ENCODE measurements at places on chromosomes 1 and 21.
A peak's percentile ranks its signal among the peaks of the same experiment; 100 is the strongest.

DNA sequence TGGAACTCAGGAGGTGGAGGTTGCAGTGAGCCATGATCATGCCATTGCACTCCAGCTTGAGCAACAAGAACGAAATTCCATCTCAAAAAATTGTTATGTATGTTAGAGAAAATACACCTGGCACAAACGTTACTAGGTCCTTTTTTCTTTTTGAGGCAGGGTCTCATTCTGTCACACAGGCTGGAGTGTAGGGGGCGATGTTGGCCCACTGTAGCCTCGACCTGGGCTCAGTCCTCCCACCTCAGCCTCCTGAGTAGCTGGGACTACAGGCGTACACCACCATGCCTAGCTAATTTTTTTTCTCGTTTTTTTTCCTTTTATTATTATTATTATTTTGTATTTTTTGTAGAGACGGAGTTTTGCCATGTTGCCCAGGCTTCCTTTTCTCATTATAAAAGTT, 4.4 kb downstream of the HAX1 start:
- no peak for DNase-seq

DNA sequence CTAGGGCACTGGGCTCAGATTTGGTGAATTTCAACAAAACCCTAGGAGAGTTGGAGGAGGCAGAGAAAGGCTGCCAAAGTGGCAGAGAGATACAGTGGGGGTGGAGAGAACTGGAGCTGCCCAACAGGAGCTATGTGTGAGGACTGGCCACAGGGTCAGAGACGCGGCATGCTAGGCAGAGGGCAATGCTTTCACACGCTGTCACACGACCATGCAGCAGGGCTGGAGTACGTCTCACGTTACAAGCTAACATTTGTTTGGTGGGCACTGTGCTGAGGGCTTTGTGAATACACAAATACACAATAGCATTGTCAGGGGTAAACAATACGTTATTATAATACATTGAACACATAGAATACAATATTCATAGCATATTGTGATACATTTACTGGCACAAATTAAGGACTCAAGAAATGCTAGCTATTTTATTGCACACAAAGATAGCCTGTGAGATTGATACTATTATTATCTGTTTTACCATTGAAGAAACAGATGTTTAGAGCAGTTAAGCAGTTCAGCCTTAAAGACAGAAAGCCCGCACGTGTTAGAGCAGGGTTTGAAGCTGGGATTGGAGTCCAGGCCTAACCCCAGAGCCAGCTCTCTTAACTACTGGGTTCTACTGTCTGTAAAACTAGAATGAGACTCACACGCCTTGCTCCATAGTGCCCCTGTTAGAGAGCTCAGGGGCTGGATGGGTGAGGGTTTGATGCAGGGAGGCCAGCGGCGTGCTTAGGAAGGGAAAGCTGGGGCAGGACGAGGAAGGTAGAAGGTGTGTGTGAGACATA, 4.5 kb downstream of the RAB7B start:
- DNase-seq: no peak

- peak; percentile 32 for DNase-seq
Observed at GRCh38 chr1:8889925-8890785, 11.7 kb upstream of the ENO1 start.

- no peak for DNase-seq
Observed at GRCh38 chr1:108889706-108890384, 13.1 kb downstream of the GPSM2 start.

DNA sequence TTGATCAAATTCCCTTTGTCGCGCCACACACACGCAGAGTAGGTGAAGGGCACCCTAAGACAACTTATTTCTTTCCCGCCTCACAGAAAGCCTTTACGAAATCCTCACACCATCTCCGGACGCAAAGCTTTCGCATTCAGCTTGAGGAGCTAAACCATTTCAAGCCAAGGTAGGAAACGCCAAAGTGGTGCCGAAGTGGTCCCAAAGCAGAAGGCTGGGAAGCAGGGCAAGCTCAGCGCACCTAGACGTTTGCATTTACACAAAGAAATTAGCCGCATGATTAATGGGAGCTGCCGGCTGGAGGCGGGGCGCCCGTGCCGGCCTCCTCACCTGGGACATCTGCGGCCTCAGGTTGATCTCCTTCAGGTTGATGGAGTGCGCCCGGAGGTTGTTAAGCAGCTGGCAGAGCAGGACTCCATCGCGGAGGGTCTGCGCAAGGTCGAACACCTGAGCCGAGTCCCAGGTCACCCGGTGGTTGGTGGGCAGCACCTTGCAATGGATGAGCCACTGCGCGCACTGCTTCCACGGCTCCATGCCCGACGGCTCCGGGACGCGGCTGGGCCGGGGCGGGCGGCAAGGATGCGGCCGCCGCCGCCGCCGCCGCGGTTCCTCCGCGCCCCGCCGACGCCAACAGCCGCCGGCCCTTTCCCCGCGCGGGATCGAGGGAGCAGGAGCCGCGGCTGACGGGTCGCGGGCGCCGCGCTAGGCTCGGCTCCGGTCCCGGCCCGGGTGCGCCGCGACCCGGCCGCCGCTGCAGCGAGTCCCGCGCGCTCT, 457 bp downstream of the VAV3 start:
- no peak for DNase-seq

GRCh38 chr1:192660613-192661012, 24.7 kb downstream of the RGS13 start:
- no peak for DNase-seq

DNA sequence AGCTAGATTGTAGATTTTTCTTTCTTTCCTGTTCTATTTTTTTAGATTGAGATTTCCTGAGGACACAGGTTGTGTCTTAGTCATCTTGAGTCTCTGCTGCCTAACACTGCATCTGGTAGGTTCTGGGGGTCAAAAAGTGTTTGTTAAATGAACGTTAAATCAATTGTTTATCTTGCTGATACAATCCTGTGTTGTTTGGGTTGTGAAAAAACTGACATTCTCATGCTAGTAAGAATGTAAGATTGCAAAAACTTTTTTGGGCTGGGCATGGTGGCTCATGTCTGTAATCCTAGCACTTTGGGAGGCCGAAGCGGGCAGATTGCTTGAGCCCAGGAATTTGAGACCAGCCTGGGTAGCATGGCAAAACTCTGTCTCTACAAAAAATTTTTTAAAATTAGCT, 3.4 kb downstream of the CTSK start:
- no peak for DNase-seq

DNA sequence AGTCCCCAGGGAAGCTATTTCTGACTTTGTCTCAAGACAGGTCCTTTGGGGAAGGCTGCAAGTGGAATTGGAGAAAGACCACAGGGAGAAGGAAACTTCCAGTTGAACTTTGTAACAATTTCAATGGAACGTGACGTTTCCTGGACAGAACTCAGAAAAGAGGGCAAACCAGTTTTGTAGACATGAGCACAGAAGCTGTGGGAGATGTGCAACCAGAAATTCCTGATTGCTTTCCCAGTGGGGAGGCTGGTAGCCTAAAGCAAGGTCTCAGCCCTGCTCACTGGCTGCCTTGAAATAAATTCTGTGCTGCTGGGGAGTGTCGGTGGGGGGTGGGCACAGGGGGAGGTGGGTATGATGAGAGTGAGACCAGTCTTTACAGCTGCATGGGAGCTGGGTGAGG, 1206.7 kb upstream of the ADGRL2 start:
- no peak for DNase-seq

DNA sequence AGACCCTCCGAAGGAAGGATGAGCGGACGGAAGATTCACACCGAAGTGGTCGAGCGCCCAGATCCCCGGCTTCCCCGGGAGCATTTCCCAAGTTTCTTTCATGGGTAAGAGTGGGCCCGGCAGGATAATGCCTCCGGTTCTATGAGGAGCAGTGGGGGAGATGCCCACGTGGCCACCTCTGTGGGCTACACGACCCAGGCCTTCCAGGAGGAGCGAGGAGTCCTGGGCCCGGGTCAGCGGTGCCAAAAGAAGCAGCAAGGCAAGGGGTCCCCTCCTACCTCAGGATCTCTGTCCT, 7.9 kb upstream of the NBPF11 start:
- DNase-seq: no peak

DNA sequence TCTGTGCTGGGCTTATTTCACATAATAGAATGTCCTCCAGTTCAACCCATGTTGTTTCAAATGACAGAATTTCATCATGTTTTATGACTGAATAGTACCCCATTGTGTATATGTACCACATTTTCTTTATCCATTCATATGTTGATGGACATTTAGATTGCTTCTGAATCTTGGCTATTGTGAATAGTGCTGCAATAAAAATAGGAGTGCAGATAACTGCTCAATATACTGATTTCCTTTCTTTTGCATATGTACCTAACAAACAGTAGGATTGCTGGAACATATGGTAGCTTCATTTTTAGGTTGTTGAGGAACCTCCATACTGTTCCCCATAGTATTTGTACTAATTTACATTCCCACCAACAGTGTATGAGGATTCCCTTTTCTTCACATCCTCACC, 491.1 kb downstream of the BRINP3 start:
- no peak for DNase-seq

DNA sequence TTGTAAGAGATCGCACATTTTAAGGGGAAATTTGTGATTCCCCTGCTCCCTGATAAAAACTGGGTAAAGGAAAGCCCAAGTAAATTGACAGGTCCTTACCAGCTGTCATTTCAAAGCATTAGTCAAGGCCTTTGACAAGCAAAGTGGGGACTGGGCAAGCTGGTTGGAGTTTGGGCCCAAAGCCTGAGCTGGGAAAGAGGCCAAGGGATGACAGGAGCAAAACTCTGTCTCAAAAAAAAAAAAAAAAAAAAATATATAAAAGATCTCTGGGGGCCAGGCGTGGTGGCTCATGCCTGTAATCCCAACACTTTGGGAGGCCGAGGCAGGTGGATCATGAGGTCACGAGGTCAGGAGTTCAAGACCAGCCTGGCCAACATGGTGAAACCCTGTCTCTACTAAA, 36.9 kb downstream of the SLC2A1 start:
- DNase-seq: no peak

- DNase-seq: no peak
Observed at GRCh38 chr1:202255343-202255742, 61.7 kb downstream of the LGR6 start.

DNA sequence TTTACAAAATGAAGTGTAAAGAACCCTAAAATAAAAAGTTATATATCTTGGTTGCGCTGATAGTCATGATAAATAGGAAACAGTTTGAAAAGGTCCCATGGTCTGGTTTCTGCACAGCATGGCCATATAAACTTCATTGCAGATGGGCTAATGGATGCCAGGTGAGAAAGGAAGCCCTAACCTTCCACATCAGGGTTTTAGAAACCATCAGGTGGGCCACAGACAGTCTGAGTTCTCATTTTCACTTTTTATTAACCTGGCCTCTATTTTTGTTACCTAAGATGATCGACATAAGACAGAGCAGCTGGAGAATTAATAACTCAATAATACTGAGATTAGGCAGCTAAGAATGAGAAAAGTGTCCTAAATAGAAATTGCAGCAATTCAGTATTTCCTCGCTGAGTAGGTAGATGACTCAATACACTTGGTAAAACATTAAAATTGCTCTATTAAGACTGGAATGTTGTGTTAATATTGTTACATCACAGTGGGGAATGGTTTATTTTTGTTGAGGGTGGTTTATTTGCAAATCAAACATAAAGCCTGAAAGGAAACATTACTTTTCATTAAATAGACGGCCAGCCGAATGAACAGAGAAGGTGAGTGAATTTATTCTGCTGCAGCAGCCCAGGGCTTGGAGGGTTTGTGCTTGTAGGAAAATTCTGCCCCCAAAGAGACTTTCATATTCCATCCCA, 21.1 kb downstream of the C1orf21 start:
- no peak for DNase-seq

DNA sequence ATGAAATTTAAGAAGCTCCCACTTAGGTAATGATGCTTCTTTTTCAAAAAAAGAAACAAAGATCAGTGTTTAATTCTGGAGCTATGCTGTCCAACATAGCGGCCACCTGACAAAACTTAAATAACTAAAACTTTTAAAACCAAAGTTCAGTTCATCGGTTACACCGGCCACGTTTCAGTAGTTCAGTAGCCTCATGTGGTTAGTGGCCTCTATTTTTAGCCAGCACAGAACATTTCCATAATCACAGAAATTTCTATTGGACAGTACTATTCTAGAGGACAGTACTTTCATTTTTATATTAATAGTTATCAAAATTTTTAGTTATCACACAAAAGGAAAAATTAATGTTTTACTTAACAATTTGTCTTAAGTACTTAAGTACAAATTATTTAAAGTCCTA, 141.0 kb downstream of the USP25 start:
- no peak for DNase-seq

- no peak for DNase-seq
Observed at GRCh38 chr1:159841749-159842148, 15.1 kb downstream of the SLAMF8 start.

DNA sequence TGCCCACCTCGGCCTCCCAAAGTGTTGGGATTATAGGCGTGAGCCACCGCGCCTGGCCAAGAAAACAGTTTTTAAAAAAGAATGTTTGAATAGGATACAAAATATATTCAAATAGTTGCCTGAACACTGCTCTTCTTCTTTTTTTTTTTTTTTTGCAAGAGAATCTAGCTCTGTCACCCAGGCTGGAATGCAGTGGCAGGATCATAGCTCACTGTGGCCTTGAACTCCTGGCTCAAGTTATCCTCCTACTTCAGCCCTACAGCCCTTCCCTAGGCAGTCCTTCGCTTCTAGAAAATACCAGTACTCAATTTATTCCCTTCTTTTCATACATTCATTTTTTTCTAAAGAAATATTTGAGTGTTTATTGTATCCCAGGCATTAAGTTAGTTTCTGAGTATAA, 67.9 kb downstream of the OSBPL9 start:
- no peak for DNase-seq

- DNase-seq: no peak
Observed at GRCh38 chr1:108732398-108732797, 14.1 kb upstream of the STXBP3 start.

GRCh38 chr1:1914101-1914970, 724 bp upstream of the CALML6 start:
- DNase-seq: no peak

DNA sequence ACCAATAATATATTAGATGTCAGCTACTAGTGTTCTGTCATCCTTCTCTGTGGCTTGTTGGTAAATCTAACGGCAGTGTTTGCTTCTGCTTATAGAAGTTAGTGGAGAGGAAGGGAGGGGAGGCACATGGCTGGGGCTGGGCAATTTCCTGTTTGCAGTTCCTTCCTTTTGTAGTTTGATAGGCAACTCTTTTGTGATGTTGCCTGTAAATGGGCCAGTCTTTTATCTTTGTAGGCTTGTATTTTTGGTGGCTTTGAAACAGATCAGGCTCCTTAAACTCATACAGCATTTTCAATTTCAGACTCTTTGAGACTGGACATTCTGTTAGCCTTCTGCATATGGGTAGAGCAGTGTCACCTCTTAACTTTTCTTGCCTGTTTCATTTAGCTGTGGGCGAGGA, 48.1 kb downstream of the CDC14A start:
- no peak for DNase-seq

GRCh38 chr1:27357281-27358037, 9.3 kb downstream of the MAP3K6 start:
- DNase-seq: no peak

DNA sequence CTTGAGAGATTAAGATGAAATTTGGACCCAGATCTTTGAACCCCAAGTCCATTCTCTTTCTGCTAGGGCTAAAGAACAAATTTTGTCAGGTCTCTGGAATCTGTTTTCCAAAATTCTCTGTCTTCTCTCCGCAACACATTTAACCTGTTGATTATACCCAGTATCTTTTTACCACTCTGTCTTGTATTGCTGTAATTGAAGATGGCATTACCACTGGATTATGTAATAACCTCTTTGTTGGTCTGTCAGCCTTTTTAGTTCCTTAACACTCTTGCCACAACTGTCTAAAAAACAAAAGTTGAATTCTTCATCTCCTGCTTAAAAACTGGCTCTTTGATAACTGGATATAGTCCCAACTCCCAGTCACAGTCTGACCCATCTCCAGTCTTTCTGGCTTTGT, 3.0 kb downstream of the SRP9 start:
- no peak for DNase-seq

All from GOT3 (cell line).